ENCODE measurements at places on chromosomes 11 and 22.
A peak's percentile ranks its signal among the peaks of the same experiment; 100 is the strongest.

- DNase-seq, result no peak
These were observed 52.8 kb downstream of the ENDOD1 start for GRCh38 chr11:95142431-95142830.

DNA sequence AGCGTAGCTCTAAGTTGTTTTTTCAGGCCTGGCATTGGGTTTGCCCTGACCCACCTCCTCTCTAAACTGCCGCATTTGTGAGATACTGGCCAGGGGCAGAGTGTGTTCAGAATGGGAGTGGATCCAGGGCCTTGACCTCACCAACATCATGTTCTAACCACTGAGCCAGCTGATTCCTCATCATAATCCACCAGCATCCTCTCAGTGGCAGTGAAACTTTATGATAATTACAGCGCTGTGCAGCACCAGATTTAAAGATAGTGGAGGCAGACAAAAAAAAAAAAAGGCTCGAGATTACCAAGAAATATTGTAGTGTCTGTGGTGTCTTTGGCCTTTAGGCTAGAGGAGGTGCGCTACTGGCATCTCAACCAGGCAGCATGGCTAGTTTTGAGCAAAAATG is 53.0 kb downstream of the KREMEN1 start:
- DNase-seq, result no peak

- no peak for DNase-seq
These were observed 1.6 kb downstream of the SMIM38 start for GRCh38 chr11:69157156-69157821.

DNA sequence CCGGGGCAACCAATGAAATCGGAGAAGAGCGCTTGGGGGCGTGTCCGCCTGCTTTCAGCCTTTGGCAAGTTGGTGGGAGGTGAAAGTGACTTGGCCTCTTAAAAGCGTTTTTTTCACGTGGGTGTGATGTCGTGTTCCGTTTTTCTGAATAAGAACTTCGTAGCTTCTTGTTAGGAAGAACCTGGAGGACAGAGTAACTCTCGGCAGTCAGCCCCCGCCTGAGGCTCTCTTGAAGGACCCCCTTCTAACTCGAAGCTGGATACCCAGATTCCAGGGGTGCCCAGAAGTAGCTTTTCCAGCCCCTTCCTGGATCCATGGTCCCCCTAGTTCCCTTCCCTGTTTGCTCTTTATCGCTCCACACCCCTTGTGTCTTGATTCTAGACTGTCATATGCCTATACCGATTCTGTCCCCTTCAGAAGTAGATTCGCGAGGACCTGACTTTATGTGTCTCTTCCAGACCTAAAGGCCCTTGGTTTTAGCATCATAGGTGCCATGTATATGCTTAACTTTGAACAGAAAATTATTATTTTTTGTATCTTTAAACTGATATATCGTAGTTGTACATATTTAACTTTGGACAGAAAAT is 915 bp upstream of the OSBP start:
- no peak for DNase-seq

DNA sequence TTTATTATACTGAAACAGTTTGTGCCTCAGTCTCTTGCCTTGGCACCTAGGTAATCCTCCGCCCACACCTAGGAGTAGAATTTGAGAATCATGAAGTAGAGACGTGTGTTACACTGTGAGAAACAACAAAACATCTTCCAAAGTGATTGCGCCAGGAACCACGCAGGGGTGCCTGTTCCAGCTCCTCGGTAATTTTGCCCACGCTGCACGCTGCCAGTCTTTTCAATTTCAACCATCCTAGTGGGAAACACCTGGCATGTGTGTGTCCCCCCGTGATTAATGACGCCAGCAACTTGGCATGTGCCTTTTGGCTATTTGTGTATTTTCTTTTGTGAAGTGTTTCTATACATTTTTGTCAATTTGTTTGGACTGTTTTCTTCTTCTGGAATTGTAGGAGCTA is 919.1 kb downstream of the BRD1 start:
- DNase-seq, result no peak

DNA sequence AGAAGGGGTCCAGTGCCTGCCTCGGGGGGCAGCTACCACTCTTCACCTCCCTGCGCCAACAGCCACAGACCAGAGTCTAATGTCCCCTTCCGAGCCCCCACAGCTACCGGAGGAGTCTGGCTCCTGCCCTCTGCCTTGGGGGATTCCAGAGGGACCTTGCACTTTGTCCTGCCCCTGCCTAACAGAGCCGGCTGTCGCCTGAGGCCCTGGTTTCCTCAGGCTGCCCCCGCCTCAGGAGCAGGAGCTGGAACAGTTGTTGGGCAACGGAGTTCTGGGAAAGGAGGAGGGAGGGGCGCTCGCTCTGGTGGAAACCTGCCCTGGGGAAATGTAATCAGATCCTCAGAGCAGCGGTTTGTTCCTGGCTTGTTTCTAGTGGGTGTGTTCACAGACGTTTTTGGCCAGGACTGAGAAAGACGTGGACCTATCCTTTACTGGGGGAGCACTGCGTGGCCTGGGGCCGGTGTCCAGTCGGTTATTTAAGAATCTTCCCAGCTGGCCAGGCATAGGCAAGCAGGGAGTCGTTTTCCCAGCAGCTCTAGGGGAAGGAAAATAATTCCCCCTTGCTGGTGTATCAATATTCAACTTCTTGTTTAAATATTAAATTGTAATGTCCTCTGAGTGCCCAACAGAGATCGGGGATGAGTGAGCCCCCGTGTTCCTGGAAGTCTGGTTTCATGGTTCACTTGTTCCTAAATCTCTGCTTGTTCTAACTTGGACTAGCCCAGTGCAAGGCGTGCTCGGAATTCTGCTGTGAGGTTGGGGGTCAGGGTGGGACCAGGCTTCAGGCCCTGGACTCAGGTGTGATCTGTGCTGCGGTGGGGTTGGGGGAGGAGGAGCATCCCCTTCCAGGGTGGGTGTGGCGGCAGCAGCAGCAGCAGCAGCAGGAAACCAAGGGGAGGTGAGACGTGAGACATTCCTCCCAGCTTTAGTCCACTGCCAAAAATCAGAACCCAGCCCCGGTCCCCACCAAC is 32.1 kb downstream of the A4GALT start:
- DNase-seq, result peak; percentile 94

- no peak for DNase-seq
These were observed 13.3 kb downstream of the ASCL2 start for GRCh38 chr11:2256951-2257700.

GRCh38 chr11:19597876-19598275 is 114.8 kb upstream of the NAV2 start:
- peak; percentile 57 for DNase-seq

- DNase-seq, result no peak
These were observed 18.3 kb upstream of the DDX17 start for GRCh38 chr22:38524429-38524828.

- no peak for DNase-seq
These were observed 420.9 kb downstream of the TENM4 start for GRCh38 chr11:79019975-79020374.

GRCh38 chr22:30433227-30433626 is 7.7 kb downstream of the MTFP1 start:
- no peak for DNase-seq

DNA sequence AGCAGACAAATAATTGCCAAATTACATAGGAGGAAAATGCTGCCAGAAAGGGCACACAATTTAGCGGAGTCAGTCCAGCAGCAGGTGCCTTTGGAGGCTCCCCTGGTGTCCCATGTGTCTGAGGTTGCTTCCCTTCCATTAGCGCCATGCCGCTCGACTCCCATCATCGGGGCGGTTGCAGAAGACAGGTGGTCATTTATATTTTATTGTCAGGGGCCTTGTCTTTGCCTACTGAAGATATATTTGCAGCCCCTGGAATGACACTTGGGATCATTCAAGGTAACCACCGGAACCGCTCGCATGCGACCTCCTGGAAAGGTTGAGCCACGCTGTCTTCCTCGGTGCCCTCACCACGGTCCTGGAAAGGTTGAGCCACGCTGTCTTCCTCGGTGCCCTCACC is 298.3 kb downstream of the TBC1D22A start:
- DNase-seq, result no peak

- DNase-seq, result no peak
These were observed 68.4 kb downstream of the ZBTB44 start for GRCh38 chr11:130246270-130246669.

- DNase-seq, result no peak
These were observed 445.2 kb downstream of the NTM start for GRCh38 chr11:131815590-131815989.

DNA sequence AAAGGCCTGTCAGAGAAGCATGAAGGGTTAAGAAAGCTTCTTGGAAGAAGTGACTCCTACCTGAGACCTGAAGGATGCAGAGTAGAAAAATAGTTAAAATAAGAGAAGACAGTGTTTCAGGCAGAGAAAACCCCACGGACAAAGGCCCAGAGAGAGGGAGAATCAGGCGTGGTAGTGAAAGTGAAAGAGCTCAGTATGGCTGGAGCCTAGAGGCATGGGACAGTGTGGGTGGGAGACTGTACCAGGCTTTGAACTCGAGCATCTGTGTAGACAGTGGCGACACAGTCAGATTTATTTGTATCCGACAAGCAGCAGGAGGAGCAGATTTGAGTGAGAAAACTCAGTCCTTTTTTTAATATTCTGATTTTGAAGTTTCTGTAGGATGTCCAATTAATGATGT is 360.0 kb downstream of the OPCML start:
- DNase-seq, result no peak

- no peak for DNase-seq
These were observed 40.0 kb downstream of the AHNAK start for GRCh38 chr11:62506413-62507124.

DNA sequence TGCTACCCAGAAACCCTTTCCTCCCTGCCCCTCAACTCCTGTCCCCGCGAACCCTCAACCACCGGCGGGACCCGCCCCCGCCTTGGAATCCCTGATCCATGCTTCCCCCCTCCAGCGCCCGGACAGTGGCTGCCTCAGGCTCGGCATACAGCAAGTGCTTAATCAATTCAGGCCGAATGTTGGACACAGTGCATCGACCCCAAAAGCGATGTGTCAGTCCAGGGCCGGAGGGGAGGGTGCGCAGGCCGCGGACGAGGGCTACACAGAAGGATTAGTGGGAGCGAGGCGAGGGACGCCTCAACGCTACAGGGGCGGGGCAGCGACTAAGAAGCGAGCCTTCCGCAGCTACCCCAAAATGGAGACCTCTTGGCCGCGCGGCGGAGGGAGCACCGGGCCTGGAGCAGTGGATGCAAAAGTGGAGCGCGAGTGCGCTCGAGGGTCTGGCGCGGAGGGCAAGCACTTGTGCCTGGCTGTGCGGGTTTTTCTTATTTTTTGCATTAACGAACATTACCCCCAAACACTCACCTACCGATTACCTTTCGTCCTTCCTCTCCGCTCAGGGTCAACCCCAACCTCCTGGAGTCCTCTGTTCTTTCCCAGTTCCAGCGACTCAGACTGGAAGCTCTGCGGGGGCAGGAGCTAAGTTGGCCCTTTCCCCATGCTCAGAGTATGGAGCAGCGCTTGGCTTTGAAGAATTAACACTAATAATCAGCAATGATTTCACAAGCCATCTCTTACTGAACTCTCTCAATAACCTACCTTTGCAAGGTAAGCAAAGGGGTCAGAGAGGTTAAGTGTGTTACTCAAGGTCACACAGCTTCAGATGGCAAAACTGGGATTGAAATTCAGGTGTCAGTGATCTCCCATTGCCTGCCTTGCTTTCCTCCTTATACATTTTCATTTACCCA is 30.0 kb upstream of the WNT11 start:
- peak; percentile 63 for DNase-seq

DNA sequence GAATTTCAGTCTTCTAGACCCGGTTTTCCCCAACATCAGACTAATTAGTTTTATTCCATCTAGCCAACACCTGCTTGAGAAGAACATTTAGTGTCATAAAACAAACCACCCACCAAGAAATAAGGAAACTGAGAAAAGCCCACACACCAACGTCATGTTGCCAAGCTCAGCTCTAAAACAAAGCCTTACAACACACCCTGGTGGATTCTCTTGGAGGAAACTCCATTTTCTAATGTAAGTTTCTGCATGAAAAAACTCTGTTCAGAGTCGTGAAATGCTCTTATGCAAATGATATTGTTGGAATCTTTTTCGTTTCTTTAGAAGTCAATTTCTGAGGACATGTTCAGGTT is 105.0 kb upstream of the RAG2 start:
- no peak for DNase-seq

- DNase-seq, result no peak
These were observed 23.7 kb upstream of the BID start for GRCh38 chr22:17797721-17798559.

DNA sequence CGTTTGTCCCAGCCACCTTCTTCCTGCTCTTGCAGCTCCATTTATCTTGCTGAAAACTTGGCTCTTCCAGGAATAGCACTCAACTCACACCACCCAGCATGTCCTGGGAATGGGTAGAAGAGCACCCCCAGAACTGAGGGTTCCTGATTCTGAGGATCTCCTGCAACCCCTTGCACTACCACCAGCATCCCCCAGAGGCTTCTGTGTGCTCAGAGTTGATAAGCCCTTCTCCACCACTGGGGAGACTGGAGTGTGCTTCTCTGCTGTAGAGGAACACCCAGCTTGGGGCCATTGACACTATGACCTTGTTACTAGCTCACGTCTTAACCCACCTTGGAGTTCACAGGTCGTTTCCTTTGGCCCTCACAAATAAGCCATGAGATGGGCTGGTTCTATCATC is 121.0 kb downstream of the GRIK4 start:
- DNase-seq, result no peak

DNA sequence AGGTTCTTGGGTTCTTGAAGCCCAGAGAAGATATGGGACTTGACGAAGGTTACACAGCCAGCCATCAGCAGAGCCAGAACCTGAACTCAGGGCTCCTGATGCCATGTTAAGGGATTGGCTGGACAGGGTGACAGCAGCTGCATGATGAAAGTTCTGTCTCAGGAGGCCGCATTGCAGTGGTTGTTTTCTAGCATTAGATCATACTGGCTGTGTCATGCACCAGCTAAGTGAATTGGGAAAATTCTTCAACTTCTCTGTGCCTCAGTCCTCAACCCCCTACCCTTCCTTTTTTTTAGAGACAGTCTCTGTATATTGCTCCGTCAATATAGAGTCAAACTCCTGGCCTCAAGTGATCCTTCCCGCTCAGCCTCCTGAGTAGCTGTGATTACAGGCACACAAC is 5.4 kb upstream of the LTBP3 start:
- DNase-seq, result no peak

- DNase-seq, result peak; percentile 85
These were observed at the start of gene PDGFD for GRCh38 chr11:104164028-104164520. PDGFD (minus strand) TSS chr11:104164147.

GRCh38 chr11:121968638-121969037 is 147.4 kb downstream of the BLID start:
- DNase-seq, result no peak

Data from kidney tubule cell (primary cell).